Activated T-cell treated with anti-CD3 and anti-CD28 coated beads, Interleukin-2, amount 50 U/mL, for 48 hours (primary cell): ENCODE measurements at places on chromosomes 1 and 21.

GRCh38 chr1:13992489-13993285 is 292.7 kb downstream of the PRDM2 start:
- DNase-seq, result no peak

DNA sequence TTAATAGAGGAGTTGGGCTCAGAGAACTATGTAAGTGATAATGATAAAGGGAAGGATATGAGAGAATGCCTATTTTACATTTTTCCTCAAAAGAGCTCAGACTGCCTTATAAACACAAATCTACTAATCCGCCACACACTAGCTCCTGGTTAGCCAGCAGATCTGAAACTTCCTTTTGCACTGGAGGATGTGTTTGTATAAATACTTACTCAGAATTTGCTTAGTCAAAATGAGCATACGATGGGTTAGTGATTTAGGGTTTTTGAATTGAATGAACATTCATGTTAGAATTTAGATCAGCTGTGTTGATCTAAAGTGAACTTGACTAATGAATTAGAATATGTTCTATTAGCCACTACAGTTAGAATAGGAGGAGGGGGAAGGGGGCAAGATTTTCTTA is 9.1 kb upstream of the IER5 start:
- no peak for DNase-seq

- no peak for DNase-seq
Observed at GRCh38 chr1:100606438-100606837, 68.5 kb downstream of the GPR88 start.

DNA sequence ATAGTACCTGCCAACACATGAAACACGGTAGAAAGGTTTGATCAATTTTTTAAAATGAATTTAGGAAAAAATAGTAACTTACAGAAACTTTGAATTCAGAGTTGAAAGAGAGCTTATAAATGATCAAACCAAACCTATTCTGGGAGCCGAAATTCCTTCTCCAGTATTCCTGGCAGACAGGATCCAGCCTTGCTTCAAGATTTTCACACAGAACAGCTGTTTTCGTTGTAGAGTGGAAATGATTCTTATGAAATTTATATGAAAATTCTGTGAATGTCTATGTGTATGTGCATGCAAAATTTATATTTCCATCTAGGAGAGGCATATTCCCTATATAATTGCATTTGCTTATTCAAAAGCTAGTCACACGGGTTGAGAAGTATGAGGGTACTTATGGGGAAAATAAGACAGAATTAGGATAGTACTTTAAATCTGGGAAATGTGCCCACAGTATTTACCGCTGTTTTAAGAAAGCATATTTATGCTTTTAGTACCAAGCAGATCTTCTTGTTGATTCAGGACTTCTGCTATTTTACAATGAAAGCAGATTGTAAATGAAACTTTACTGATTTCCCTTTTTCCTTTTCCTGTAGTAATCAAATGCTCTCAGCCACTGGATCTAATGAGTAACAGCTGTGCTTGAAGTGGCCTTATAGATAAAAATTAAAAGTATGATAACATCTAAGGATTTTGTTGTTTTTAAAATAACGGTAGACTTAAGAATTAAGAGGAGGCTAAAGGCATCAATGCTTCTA is 30.4 kb downstream of the PRRX1 start:
- no peak for DNase-seq
